ENCODE measurements at places on chromosomes 12 and 14.

DNA sequence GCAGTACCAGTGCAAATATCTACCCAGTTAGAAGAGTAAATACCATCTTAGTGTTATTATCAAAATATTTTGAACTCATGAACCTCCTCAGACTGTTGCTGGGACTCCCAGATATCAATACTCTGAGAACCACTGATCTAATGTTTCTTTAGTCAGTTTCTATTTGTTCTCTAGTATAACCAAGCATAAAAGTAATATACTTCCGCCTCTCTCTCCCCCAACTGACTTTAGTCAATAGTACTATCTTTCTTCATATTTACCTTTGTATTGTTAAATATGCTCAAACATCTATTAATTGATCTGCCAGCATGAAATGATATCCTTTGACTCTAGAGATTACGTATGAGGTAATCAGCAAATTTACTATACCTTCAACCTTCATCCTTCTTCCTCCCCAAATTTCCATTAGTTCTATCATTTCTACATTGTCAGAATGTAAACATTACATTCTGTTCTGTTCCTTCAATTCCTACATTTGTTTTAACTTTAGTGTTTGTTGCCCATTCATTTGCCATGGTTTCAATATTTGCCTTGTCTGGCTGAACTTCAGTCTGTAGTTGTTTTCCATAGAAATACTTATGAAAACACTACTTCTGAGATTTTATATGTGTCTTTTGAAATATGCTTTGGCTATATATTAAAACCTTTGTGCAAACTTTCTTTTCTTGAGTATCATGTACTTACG, 192.5 kb upstream of the PDE3A start:
- no peak for DNase-seq

GRCh38 chr12:32887058-32887457, 9.5 kb downstream of the PKP2 start:
- no peak for DNase-seq

- DNase-seq, result no peak
Observed at GRCh38 chr12:17361224-17361623, 728.8 kb downstream of the RERGL start.

- no peak for DNase-seq
Observed at GRCh38 chr14:100889641-100890040, 13.9 kb downstream of the RTL1 start.

DNA sequence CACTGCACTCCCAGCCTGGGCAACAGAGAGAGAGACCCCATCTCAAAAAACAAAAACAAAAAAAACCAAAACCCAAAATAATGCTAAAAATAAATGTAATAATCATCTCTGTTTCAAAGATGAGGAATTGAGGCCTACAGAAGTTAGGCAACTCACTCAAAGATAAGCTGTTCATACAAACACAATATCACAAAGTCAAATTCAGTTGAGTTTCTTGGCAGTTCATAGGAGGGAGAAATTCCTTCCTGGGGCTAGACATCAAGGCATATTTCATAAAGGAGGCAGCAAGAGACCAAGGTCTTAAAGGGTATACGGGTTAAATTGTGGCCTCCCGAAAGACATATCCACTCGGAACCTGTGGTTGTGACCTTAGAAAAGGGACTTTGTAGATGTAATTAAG, 8.7 kb upstream of the TBPL2 start:
- DNase-seq, result no peak

GRCh38 chr14:75521415-75522199, 662 bp upstream of the BATF start:
- DNase-seq, result peak; percentile 29

DNA sequence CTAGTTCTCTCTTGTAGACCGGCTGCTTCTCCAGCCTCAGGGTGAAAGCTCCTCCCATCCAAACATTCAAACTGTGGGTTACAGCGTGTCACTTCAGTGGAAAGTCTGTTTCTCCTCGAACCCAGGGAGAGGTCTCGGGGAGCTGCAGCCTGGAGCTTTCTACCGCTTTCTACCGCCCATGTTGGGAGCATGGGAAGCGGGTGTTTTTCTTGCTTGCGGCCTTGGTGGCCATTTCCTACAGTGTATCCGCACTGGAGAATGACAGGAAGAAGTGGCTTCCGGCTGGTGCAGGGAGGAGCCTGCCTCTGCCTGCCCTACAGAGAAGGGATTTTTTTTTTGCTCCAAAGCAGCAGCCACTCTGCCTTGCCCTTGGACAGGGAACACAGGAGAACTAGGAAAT, 21.2 kb downstream of the ZFP36L1 start:
- no peak for DNase-seq

DNA sequence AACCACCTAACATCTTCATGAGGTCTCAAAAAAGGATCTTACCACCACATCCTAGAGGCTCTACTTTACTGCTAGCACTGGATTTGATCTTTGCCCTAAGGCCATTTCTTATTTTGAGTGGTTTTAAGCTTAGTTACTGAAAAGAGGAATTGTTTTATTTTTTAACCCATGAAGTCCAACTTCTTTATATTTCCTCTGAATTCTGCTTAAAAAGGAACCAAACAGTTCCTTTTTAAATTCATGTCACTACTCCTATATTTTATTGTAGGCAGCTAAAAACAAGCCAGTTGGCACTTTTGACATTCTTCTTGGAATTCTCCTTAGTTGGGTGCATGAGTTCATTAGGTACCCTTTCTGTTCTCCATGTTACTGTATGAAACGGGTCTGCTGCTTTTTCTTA, 76.4 kb downstream of the FGD4 start:
- DNase-seq, result no peak

- no peak for DNase-seq
Observed at GRCh38 chr12:99201906-99202645, 445.5 kb upstream of the GARIN6 start.

GRCh38 chr12:18419311-18419710, 158.0 kb downstream of the PIK3C2G start:
- no peak for DNase-seq

DNA sequence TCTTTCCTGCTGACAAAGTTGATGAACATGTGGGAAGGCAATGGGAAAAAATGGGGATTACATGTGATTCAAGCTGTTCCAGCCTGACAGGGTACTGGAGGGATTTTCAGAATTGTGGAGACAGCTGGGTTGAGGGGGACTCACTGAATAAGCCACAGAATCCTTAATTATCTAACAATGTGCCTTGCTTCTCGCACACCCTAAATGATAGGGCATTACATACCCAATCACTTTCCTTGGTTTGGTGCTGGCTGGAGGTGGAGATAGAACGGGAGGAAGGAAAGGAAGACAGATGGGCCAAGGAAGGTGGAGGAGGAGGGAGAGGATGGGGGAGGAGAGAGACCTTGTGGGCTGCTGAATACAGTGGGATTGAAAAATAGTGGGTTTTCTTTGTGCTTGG, 20.7 kb downstream of the PELI2 start:
- DNase-seq, result no peak

GRCh38 chr12:115135800-115136211, 451.8 kb upstream of the TBX3 start:
- no peak for DNase-seq

- DNase-seq, result no peak
Observed at GRCh38 chr14:43671716-43672485, 835.2 kb downstream of the FSCB start.

DNA sequence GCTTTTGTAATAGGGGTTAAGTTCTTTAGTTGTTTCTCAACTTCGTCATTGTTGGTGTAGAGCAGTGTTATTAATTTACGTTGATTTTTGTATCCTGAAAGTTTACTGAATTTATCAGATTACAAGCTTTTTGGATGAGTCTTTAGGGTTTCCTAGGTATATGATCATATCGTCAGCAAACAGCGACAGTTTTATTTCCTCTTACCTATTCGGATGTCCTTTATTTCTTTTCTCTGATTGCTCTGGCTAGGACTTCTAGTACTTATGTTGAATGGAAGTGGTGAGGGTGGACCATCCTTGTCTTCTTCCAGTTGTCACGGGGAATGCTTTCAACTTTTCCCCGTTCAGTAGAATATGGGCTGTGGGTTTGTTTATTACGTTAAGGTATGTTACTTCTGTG, 37.8 kb downstream of the AEBP2 start:
- DNase-seq, result no peak

GRCh38 chr12:73892201-73892600, 645.4 kb upstream of the ATXN7L3B start:
- no peak for DNase-seq

DNA sequence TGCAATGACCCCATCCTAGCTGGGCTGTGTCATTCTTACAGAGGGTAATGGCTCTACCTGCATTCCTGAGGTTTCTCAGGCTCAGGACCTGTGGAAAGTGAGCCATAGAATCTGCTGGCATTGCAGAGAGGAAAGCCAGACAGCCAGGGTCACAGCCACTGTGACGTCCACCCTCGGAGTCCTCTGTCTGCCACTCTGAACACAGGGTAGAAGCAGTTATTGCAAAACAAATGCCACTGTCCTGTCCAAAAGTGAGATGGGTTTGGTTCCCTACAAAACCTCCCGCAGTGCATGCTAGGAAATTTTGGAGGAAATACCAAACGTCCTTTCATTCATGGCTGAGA, 37.8 kb downstream of the TNFAIP2 start:
- DNase-seq, result no peak

- no peak for DNase-seq
Observed at GRCh38 chr14:59254911-59255545, 66.6 kb downstream of the DAAM1 start.

DNA sequence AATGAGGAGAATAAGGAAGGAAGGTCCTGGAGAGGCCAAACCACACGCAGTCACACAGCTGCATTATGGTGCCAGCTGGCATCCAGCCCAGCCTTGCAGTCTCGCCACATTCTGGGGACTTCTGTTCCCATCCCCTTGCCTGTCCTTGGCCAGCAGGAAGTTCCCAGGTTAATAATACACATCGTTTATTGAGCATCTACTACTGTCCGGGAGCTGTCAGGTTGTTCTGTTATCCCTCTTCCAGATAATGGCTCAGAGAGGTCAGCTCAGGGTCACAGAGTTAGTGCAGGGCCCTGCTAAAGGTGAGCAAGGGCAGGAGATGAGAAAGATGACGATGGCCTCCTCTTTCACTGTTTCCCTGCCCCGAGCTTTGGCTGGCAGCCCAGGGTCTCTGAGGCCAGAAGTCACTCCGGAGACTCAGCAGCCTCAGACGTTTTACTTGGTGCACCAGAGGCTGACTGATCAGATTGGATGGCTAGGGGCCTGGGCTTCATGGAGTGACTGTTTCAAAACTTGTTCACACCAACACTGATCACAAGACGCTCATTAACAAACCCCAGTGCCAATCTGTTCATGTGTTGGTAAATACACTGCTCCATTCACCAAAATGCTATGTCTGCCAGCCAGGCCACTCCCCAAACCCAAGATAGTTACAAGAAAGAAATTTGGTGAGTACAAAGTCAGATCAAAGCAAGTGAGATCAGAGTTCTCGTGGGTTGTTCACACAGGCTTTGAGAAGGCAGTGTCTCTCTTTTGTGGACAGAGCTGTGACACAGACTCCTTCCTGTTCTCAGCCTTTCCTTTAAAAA, 79.2 kb downstream of the B4GALNT3 start:
- no peak for DNase-seq

DNA sequence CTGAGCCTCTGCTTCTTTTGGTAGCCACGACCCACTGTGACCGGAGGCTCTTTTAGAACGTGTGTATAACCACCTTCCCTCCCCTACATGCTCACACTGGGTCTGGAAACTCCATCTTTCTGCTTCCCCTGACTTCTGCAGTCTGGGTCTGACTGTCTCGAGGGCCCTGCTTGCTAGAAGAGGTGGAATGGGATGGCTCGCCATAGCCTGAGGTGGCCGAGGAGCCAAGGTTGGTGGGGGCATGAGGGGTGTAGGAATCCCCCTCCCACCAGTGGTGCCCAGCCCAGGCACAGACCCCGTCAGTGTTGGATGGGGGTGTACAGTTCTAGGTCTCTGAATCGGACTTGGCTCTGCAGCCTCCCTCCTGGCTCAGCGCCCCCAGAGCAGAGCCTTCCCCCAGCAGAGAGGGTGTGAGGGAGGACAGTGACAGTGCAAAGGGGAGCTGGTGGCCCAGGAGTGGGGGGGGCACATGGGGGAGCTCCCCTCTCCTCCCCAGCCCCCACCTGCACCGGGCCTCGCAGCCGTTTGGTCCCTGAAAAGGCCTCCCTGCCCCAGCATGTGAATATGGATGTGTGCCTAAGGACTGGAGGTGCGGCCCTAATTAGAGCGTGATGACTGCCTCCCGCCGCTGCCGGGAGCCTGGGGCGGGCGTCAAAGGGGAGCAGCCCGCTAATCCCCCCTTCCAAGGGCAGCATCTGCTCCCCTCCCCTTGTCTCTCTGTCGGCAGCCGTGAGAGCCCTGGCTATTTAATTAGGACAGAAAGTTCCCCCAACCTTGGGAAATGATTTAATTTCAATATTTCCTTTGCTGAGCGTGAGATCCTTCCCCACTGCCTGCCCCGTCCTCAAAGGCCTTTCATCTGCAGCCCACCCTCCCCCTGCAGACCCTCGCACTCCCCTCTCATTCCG, 196.2 kb upstream of the C14orf180 start:
- DNase-seq, result no peak

GRCh38 chr12:32437095-32437515, 37.7 kb downstream of the FGD4 start:
- DNase-seq, result no peak

DNA sequence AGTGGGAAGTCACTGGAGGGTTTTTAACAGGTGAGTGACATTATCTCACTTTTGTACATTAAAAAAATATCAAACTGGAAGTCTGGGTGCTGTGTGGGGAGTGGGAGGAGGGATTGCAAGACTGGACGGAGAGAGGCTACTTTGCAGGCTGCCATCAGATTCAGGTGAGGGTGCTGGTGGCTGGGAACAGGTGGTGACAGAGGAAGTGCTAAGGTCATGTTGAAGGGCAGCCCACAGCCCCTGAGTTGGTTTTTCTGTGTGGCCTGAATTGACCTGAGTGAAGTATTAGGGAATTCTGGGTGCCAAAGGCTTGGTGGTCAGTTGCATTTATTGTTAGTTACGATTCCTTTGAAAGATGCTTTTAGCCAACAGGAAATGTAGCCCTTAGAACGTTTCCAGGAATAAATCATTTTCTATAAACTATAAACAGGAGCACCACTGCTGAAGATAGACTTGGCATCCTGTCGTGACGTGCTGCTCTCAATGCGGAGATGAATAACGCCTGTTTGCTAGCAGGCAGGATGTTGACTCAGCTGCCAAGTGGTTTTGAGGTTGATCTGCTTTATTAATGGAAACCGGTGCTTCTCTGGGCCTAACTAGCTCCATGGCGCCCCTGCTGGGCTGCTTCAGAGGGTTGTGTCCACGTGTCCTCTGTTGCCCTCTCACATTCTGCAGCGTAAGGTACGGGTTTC, 707.5 kb upstream of the TMEM132C start:
- peak; percentile 78 for DNase-seq

DNA sequence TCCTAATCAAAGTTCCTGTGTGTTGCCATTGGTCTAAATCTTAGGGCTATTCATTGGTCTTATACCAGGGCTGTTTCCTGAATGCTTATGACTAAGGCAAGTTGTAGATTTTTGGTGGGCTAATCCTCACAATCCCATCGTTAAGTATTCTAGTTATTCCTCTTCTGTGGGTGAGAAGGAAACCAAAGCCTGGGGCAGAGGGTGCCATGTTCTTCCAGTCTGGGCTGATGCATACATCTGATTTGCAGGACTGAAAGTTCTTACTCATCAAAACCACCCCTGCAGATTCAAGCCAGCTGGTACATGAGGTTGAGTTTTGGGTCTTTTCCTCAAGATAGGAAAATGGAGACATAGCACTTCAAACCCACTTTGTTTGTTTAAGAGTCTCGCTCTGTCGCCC, 25.7 kb downstream of the PPP1CC start:
- no peak for DNase-seq
